ENCODE measurements at places on chromosomes 7 and 10.

DNA sequence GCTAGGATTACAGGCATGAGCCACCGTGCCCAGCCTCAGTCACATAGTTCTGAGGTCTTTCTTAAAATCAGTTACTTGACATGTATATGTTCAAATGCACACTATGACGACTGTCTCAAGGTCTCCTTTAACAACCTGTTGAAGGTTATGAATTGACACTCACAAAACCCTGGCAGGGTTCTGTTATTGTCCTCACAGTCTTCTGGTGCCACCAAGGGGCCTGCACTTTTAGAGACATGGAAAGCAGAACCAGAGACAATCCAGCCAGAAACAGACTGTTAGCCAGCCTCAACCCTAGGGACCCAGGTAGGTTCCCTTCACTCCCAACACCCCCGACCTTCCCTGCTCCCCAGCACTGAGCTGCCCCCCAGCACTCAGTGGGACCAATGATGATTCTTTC, 26.4 kb downstream of the TEX36 start:
- no peak for DNase-seq

GRCh38 chr7:42493436-42494198, 256.6 kb upstream of the GLI3 start:
- DNase-seq, result no peak

DNA sequence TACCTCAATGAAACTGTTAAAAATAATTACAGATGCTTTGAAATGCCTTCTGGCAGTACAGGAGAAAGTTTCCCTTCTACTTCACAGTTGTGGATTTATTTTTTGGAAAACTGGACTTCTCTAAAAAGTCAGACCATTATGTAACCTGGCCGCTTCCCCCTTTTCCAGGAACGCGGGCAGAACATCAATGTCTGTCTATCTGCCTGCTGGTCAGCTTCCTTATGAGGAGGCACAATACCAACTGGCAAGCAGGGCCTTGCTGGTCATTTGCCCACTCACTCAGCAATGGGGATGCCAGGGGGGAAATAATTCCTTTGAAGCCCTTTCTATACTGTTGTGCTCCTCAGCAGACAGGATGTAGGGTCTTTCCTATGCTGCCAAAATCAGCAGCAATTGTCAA, 22.5 kb upstream of the ADRB1 start:
- DNase-seq, result no peak

- no peak for DNase-seq
Observed at GRCh38 chr10:12181065-12181775, 14.5 kb downstream of the NUDT5 start.

DNA sequence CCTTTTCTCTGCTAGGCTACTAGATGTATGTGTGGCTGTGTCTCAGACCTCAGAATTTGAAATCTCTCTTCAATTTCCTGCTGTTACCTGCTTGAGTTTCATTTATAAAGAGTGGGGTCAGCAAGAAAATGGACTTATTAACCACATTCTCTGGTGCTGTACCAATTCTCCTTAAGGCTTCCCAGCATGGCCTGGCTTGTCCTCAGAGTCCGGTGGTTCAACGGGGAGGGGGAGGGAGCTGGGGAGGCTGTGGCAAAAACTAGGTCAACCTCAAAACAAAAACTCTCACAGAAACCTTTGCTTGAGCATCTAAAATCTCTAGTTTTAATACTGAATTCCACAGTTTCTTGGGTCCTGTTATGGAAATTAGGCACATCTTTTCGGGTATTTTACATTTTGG, 389.1 kb upstream of the COBL start:
- no peak for DNase-seq

DNA sequence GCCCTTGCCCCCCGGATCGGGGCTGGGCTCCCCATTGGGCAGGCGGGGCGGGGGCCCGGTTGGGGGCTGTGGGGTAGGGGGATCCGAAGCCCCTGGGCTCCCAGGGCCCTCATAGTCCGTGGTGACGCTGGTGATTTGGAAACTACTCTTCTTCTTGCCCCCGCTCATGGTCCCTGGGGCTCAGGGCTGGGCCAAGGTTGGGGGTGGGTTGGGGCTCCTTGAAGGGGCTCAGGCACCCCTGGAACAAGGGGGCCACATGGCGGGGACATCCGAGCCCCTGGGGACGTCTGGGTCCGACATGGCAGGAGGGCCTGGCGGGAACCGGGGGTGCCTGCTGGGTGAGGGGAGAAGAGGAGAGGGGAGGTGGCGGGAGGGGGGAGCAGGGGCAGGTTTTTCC, 1.1 kb downstream of the TSC22D4 start:
- DNase-seq, result no peak

DNA sequence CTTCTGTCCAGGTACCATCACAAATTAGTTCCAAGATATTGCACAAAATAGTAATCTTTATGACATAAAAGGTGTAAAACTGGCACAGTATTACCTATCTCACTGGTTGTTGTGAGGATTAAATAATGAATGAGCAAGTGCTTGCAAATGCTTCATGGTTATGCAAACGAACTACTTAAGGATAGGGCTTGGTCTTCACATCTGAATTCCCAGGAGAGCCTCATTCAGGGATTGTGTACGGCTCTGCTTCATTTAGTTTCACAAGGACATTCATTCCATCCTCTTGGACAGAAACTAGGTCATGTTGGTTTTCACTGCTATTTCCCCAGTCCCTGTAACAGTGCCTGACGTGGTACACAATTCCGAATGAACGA, 12.1 kb downstream of the ABCA13 start:
- DNase-seq, result no peak

DNA sequence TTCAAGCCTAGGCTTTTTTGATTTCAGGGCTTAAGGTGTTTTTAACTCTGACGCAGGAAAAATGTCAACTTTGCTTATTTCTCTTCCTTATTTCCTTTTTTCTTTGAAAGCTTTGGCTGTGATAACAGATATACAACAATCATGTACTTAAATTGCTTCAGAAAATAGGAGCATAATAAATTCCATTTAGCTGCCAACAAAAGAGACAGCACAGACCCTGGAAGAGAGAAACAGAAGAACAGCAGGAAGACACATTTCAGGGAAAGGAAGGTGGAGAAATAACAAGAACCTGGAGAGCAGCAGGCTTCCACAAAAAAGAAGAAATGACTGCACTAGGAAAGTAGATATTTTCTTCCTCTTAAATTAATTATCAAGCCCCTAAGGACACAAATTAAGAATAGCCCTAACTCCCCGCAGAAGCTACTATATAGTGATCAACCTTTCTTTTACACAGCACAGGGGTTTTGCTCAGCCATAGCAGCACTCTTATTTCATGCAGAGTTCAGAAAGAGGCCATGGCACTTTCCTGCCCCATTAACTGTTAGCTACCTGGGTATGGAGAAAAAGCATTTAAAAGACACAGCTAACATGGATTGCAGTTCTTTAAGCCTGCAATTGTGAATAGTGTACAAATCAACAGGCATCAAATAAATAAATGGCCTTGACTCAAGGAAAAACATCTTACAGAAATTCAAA, 61.5 kb downstream of the IQUB start:
- DNase-seq, result no peak

- DNase-seq, result no peak
Observed at GRCh38 chr7:30091491-30091912, 43.3 kb upstream of the MTURN start.

- no peak for DNase-seq
Observed at GRCh38 chr7:158077151-158077840, 510.3 kb downstream of the PTPRN2 start.

GRCh38 chr10:115844591-115844990, 428.4 kb downstream of the GFRA1 start:
- DNase-seq, result no peak

GRCh38 chr7:151684408-151685175, 164.9 kb upstream of the RHEB start:
- DNase-seq, result no peak

GRCh38 chr7:13217768-13218167, 530.3 kb downstream of the ARL4A start:
- DNase-seq, result no peak

DNA sequence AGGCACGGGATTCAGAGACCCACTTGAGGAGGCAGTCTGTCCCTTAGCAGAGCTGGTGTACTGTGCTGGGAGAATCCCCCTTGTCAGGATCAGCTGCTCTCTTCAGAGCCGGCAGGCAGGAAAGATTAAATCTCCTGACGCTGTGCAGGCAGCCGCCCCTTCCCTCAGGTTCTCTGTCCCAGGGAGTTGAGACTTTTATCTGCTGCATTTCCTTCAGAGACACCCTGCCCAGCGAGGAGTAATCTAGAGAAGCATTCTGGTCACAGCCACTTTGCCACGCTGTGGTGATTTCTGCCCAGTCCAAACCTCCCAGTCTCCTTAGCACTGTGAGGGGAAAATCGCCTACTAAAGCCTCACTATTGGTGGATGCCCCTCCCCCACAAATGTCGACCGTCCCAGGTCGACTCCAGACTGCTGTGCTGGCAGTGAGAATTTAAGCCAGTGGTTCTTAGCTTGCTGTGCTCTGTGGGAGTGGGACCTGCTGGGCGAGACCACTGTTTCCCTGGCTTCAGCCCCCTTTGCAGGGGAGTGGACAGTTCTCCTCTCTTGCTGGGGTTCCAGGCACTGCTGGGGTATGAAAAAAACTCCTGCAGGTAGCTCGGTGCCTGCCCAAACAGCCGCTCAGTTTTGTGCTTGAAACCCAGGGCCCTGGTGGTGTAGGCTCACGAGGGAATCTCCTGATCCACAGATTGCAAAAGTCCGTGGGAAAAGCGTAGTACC, 265.4 kb downstream of the ZWINT start:
- no peak for DNase-seq

DNA sequence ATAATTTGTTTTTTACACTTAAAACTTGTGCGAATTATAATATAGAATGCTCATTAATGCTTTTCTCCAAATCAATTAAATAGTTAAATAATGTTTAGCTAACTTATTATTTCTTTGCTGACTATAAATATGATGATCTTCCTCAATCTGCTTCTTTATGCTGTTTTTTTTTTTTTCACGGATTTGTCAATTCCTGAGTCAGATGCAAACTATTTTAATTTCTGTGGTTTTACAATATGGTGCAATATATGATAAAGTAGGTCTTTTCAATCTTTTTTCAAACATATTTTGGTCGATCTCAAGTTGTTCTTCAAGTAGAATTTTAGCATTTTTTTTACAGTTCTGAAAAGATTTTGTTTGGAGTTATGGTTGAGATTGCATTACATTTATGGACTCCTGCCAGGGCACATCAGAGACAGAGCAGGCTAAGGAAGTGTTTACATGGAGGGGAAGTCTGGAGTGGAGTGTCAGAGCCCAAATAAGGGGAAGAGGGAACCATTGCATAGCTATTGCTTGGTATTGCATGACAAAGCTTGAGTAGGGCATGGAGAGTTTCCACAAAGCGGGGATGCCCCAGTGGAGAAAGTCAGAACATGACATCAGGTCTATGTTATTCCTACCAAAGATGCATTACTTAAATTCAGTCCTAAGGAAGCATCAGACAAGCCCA, 204.4 kb downstream of the OTUD1 start:
- no peak for DNase-seq

Data from GM12864 (cell line).